ENCODE measurements at places on chromosomes 1 and 21. TPM values are rescaled to one million over a fixed set of nuclear protein-coding genes. Genes with fewer than 3 reads are reported as not detected.
A peak's percentile ranks its signal among the peaks of the same experiment; 100 is the strongest.

DNA sequence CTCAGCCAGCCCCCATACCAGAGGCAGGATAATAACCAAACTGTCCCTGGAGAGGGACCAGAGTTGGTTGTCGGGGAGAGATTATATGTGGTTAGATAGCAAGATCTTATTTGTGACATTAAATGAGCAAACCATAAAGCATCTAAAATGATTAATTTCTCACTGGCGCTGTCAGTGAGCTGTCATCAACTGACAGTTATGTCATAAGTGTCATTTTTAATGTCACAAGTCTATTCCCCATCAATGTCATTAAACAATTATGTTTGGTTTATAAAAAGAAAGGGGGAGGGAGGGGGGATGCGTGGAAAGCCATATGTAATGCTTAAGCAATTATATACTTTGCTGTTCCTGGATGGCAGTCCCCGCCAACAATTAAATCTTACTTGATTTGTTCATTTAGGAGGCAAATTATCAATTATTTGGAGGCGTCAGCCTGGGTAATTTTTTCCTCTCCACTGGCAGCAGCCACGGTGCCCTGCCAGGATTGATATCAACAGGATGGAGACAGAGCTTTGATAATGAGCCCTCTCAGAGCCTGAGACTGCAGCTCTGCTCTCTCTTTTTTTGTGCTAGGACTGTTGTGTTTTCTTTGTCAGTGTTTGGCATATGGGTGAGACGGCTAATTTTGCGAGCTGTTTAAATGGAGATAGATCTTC, 333.6 kb upstream of the CAMK1G start:
- H3K36me3 ChIP-seq, result no peaks in the 10 kb centered on the region
- no peaks in the 10 kb centered on the region for H3K27me3 ChIP-seq
- no peak overlapping the region for H3K4me3 ChIP-seq
- peaks cover 5% of the 10 kb centered on the region for H3K4me1 ChIP-seq

DNA sequence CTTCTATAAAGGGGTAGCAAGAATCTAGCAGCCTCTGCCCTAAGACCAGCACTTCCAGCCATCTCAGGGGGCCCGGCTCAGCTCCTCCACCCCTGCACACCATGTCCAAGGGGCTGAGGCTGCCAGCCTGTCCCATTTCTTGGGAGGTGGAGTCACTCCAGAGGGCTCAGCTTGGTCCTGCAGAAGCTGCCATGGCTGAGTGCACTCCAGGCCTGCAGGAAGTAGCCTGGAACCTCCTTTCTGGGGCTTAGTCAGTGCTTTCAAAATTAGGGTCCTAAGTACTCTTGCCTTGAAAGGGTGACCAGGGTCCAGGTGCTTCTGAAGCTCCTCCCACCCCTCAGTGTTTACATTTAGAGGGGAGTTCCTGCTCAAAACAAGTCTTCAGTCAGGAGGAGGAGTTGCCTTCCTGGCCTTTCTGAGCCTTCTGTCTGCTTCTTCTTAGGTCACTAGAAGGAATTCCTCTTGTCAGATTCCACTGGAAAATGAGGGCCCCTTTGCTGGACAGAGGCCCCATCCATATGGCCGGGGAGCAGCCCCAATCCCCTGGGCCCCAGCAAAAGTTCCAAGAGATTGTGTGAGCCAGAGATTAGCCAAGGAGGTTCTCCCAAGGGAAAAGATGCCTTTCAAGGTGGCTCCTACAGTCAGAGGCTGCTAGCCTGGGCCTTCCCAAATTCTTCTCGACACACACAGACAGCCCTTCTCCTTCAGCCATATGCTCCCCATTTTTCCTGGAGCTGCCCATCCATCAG, 128.1 kb upstream of the VAMP3 start:
- no peak overlapping the region for H3K27ac ChIP-seq
- no peaks in the 10 kb centered on the region for H3K27me3 ChIP-seq
- peaks cover 9% of the 10 kb centered on the region for H3K4me1 ChIP-seq
- H3K4me3 ChIP-seq, result no peak overlapping the region
- no peaks in the 10 kb centered on the region for H3K36me3 ChIP-seq

- H3K4me1 ChIP-seq, result no peaks in the 10 kb centered on the region
- H3K27ac ChIP-seq, result no peak overlapping the region
- H3K4me3 ChIP-seq, result peak overlapping the region; percentile 42
- H3K27me3 ChIP-seq, result no peaks in the 10 kb centered on the region
- peak; percentile 64 for DNase-seq
Observed at GRCh38 chr1:222464841-222465210, 83.1 kb downstream of the HHIPL2 start.

GRCh38 chr1:73537400-73537799, 660.6 kb downstream of the LRRIQ3 start:
- no peak overlapping the region for H3K4me3 ChIP-seq
- peak; percentile 23 for DNase-seq
- no peaks in the 10 kb centered on the region for H3K4me1 ChIP-seq
- H3K27me3 ChIP-seq, result no peaks in the 10 kb centered on the region

Gene KRTAP20-1
- not detected for total RNA-seq

DNA sequence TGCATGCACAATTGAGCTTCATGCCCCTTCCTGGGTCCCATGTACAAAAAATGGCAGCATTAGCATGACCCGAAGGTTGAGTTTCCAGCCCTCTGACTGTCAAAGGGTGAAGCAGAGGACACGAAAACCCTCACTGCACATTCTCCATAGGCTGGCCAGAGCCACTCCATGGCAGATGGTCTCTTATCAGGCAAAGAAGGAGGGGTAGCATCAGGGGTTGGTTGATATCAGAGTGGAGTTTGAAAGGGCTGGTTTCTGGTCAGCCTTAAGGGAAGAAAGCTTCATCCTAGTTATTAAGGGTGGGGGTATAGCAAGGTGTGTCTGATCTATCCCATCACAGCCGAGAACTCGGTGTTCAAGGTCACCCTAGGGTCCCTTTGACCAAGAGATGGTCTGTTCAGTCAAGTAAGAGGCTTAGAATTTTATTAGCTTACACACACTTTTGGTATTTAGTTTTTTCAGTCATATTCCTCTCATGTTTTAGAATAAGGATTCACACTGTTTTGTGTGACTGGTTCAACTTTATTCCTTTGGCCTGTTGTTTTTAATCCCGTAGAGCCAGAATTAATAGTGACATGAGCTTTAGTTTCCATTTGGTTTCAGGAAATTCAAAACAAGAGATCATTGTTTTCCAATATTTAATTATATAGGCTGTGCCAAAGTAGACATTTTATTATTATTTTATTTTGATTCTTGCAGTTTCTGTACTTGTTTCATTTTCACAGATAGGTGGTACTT, 199.9 kb upstream of the FMN2 start:
- H3K27me3 ChIP-seq, result no peaks in the 10 kb centered on the region
- H3K36me3 ChIP-seq, result no peaks in the 10 kb centered on the region
- no peak for DNase-seq
- no peak overlapping the region for H3K4me3 ChIP-seq
- no peak overlapping the region for H3K27ac ChIP-seq

- no peaks in the 10 kb centered on the region for H3K4me1 ChIP-seq
- H3K36me3 ChIP-seq, result no peaks in the 10 kb centered on the region
- no peak overlapping the region for H3K27ac ChIP-seq
Observed at GRCh38 chr1:228125185-228125584, 14.9 kb upstream of the GUK1 start.

DNA sequence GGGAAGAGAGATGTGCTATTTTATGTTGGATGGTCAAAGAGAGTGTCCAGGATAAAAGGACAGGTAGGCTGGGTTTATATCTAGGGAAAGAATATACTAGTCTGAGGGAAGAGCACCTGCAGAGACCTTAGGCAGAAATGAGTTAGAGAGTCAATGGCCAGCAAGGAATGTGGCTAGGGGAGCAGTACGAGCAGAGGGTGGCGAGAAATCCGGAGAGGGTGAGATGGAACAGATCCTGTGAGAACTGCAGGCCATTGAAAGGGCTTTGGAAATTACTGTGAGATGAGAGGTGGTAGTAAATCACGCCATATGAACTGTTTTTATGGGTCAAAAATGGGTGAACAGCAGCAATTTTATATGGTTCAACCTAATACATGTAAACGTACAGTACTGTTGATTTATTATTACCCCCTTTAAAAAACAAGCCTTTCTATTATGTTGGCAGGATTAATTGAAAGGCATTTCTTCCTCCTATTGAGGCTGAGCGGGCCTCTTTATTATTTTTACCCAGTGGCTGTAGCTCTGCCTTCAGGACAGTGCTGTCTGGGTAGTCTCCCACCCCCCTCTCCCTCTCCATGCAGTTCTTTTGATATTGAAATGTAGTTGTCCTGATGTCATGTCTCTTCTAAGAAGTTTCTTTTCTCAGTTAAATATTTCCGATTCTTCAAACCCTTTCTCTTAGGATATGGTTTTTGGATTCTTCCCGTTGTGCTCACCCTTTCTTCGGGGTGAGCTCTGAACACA, 75.2 kb upstream of the CD1D start:
- H3K4me1 ChIP-seq, result peaks cover 72% of the 10 kb centered on the region
- no peak for DNase-seq
- no peaks in the 10 kb centered on the region for H3K27me3 ChIP-seq
- no peak overlapping the region for H3K4me3 ChIP-seq

GRCh38 chr1:221689138-221689537, 52.8 kb downstream of the DUSP10 start:
- no peak overlapping the region for H3K27ac ChIP-seq
- no peaks in the 10 kb centered on the region for H3K27me3 ChIP-seq
- no peak overlapping the region for H3K4me3 ChIP-seq
- no peaks in the 10 kb centered on the region for H3K4me1 ChIP-seq

- H3K27ac ChIP-seq, result no peak overlapping the region
- H3K27me3 ChIP-seq, result no peaks in the 10 kb centered on the region
- no peaks in the 10 kb centered on the region for H3K36me3 ChIP-seq
- peak overlapping the region; percentile 78 for H3K4me3 ChIP-seq
- no peak for DNase-seq
Observed at GRCh38 chr1:224358237-224358636, 1.6 kb downstream of the CNIH4 start.

DNA sequence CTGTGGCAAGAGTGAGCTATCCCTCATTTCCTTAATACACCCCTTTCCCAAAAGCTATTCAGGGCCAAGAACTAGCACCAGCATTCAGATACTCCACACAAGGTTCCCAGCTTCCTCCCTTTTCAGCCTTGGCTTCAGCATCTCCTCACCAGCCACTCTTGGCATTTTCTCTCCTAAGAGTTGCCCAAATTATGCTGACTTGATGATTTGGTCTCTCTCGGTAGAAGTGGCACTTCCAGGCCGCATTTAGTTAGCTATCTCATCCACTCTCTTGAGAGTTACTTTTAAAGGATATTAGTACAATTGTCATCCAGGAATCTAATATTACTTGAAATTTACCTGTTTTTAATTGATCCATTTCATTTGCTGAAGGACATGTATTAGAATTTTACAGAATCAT, 199.0 kb upstream of the DMRTA2 start:
- no peaks in the 10 kb centered on the region for H3K4me1 ChIP-seq
- H3K4me3 ChIP-seq, result no peak overlapping the region
- H3K27me3 ChIP-seq, result no peaks in the 10 kb centered on the region
- H3K27ac ChIP-seq, result no peak overlapping the region
- no peak for DNase-seq
- no peaks in the 10 kb centered on the region for H3K36me3 ChIP-seq

Gene RCSD1
- total RNA-seq, result 0.06 TPM

DNA sequence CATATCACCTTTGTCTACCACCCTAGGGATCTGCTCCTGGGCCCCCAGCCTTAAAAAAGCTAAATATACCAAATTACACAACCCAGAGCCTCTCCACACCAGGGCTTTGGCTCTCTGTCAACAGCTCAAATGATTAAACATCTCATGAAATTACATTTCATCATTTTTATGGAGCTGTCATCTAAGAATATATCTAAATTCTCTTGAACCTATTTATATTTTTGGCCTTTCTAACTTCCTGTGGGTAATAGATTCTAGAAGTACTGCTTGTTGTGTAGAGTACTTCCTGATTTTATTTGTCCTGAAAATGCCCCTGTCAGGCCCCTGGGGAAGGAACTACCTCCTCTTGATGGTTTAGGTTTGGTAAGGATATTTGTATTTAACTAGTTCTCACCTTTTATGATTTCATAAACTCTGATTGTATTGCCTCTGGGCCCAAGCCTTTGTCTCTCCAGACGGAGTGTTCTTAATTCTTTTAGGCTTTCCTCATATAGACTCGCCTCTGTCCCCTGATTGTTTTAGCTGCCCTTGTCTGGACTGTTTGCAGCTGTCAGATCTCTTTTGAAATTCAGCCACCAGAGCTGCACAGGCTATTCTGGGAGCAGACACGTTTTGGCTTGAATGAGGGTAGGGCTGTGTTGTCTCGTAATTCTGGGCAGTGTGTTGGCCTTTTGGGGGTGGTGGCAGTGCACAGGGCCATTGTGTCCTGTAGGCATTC, 16.6 kb downstream of the MYOG start:
- no peak overlapping the region for H3K4me3 ChIP-seq
- DNase-seq, result no peak
- H3K27ac ChIP-seq, result no peak overlapping the region
- peaks cover 14% of the 10 kb centered on the region for H3K27me3 ChIP-seq
- H3K36me3 ChIP-seq, result no peaks in the 10 kb centered on the region

DNA sequence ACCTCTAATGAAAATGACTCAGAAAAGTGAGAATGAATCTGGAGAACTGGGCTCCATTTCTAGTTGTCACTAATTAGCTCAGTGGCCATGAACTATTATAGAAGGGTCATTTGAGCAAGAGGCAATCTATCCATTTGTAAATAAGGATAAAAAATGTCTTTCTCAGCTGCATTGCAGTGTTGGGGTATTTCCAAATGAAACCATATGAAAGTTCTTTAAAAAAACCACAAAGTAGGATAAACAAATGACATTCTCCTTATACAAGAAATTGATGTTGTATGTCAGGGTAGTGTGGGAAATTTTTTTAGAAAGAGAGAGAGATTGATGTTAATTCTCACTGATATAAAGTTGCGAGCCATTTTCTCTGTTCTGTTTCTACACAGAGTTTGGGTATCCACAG, 26.0 kb downstream of the FMO3 start:
- no peaks in the 10 kb centered on the region for H3K4me1 ChIP-seq
- no peak overlapping the region for H3K27ac ChIP-seq
- H3K36me3 ChIP-seq, result no peaks in the 10 kb centered on the region
- no peak overlapping the region for H3K4me3 ChIP-seq

- H3K27me3 ChIP-seq, result no peaks in the 10 kb centered on the region
- no peak overlapping the region for H3K4me3 ChIP-seq
- H3K27ac ChIP-seq, result no peak overlapping the region
- peak; percentile 12 for DNase-seq
Observed at GRCh38 chr21:28337315-28337714, 655.4 kb downstream of the LTN1 start.

- H3K4me1 ChIP-seq, result no peaks in the 10 kb centered on the region
- no peak for DNase-seq
- H3K27me3 ChIP-seq, result no peaks in the 10 kb centered on the region
- no peak overlapping the region for H3K27ac ChIP-seq
- no peaks in the 10 kb centered on the region for H3K36me3 ChIP-seq
- H3K4me3 ChIP-seq, result no peak overlapping the region
Observed at GRCh38 chr21:28018741-28019669, 973.7 kb downstream of the LTN1 start.

Gene PPT1
- total RNA-seq, result 110 TPM

Gene U2AF1
- total RNA-seq, result 63.0 TPM

- H3K36me3 ChIP-seq, result no peaks in the 10 kb centered on the region
- no peak overlapping the region for H3K4me3 ChIP-seq
- DNase-seq, result peak; percentile 74
- no peak overlapping the region for H3K27ac ChIP-seq
Observed at GRCh38 chr1:70034403-70034802, 171.0 kb downstream of the LRRC40 start.

Data from neural progenitor cell (in vitro differentiated cells).